Glutamatergic neuron (in vitro differentiated cells): ENCODE measurements at places on chromosomes 4 and X.

- no peak for DNase-seq
Measured at GRCh38 chrX:138683600-138683999, 27.9 kb downstream of the FGF13 start.

DNA sequence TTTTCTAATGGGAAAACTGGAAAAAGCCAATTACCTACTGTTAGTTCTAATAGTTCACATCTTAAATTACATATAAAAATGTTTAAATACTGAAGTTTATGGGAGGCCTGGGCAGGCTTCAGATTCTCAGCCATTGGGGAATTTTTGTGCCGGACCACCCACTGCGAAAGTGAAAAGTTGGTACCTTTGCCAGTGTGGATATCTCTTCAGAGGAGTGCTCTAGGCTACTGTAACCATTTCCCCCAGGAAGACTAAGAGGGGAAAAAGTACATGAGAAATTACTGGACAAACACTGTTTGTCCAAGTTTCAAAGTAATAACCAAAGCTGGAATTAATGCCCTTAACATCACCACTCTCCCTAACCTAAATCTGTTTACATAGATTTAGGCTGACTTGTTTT is 20.8 kb downstream of the PITX2 start:
- DNase-seq = no peak

GRCh38 chrX:39843318-39843717 is 254.4 kb downstream of the BCOR start:
- DNase-seq = no peak

DNA sequence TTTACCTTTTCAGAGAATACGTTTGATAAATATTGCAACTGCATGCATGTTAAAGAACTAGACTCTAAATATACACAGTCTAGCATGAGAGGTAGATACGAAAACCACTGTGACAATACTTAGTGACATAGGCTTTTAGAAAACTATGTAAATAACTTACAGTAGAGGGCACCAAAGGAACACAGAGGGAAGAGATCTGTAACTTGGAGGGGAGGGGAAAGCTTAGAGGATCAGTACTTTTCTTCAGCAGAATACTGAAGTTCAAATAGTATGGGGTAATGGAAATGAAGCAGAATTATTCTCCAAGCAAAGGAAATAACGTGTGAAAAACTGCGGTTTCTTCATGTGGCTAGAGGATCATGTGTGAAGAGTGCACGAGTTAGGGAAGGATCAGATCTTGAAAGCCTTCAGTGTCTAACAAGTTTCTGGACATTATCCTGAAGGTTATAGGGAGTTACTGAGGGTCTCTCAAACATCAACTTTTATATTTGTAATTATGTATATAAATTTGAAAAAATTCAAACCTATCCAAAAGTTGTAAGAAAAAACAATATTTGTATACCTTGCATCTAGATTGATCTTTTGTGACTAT is 264.3 kb downstream of the NPFFR2 start:
- DNase-seq = no peak

GRCh38 chrX:68429216-68429615 is 4.1 kb downstream of the OPHN1 start:
- DNase-seq = no peak

GRCh38 chrX:91434351-91435168 is at the start of gene PABPC5:
TSS of gene PABPC5 (plus strand) at chrX:91434839. CDS start at chrX:91435578, 739 bp downstream.
- DNase-seq = peak; percentile 84

- peak; percentile 57 for DNase-seq
Measured at GRCh38 chr4:7295911-7296660, 103.7 kb downstream of the SORCS2 start.

DNA sequence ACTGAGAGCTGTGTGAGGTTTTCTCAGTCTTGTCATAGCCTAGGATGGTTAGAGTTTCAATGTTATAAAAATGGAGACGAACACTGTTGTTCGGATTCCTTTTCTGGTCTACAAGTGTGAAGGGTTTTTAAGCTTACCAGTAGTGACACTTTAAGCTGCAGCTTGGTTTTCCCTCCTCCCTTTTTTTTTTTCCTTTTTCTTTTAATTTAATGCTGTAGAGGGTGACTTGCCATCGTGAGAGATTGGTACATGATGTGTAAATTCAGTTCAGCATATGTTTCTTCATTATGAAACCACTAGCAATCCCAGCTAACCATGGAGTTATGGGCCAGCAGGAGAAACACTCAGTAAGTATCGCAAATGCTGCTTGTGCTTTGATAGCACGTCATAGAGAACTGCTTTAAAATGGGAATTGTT is 165.0 kb downstream of the RAPGEF2 start:
- no peak for DNase-seq

GRCh38 chr4:4838936-4839810 is 20.3 kb upstream of the MSX1 start:
- no peak for DNase-seq

DNA sequence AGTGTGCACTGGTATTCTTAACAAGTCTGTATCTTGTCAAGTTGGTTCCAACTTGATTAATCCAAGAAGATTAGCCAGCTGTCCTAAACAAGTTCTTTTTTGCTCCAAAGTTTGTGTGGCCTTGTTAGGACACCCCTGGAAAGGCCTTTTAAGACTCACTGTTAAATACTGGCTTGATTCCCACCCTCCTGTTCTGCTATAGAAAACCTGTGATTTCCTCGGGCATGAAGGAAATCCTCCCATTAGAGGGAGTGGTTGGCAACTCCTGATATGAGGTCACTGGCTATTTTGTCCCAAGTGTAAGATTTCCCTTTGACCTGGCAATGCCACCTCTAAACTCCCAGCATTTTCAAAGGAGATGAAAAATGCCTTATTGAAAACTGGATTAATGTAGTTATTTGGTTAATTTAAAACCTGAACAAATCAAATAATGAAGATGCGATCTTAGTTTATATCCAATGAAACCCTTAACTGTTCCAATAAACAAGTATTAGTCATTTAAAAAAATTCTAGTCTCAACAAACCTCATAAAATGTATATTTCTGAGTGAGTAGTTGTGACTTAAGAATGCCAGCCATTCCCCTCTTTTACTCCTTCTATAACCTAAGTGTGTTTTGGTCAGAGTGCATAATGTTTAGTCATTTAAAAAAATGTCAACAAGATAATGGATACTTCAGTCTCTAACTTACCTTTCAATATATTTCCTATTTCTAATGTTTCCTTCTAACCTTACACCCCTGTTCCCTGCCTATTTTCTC is 94.4 kb downstream of the NPNT start:
- no peak for DNase-seq

GRCh38 chrX:23511793-23512192 is 155.5 kb upstream of the PRDX4 start:
- DNase-seq = no peak

GRCh38 chr4:124710015-124710741 is 2.4 kb downstream of the ANKRD50 start:
- no peak for DNase-seq

- DNase-seq = no peak
Measured at GRCh38 chr4:156946516-156947424, 24.8 kb downstream of the PDGFC start.

- DNase-seq = no peak
Measured at GRCh38 chrX:131861088-131861787, 161.9 kb upstream of the STK26 start.

- no peak for DNase-seq
Measured at GRCh38 chr4:8080754-8081065, 77.9 kb downstream of the ABLIM2 start.
